ENCODE measurements at places on chromosomes 16 and 17. TPM values are rescaled to one million over a fixed set of nuclear protein-coding genes. Genes with fewer than 3 reads are reported as not detected.

Gene RGS9
- 0.65 TPM for total RNA-seq

Gene ELMO3
- total RNA-seq = 0.99 TPM

Gene NPB
- total RNA-seq = under 0.01 TPM

Gene WNT9B
- not detected for total RNA-seq

Gene LMF1
- 8.9 TPM for total RNA-seq

Gene LGALS9B
- total RNA-seq = not detected

Gene SDR42E1
- total RNA-seq = 3.7 TPM

Gene FTSJ3
- total RNA-seq = 51.4 TPM

Gene HYDIN
- total RNA-seq = not detected

Gene AIPL1
- total RNA-seq = not detected

Gene IRX3
- 0.44 TPM for total RNA-seq

Gene OXLD1
- 30.4 TPM for total RNA-seq

Gene BCAR1
- total RNA-seq = 104 TPM

Gene PDIA2
- total RNA-seq = not detected

Gene CD19
- total RNA-seq = not detected

Gene ALOX15B
- not detected for total RNA-seq

- no peak for DNase-seq
Measured at GRCh38 chr17:49920030-49920769, 48.8 kb upstream of the DLX4 start.

DNA sequence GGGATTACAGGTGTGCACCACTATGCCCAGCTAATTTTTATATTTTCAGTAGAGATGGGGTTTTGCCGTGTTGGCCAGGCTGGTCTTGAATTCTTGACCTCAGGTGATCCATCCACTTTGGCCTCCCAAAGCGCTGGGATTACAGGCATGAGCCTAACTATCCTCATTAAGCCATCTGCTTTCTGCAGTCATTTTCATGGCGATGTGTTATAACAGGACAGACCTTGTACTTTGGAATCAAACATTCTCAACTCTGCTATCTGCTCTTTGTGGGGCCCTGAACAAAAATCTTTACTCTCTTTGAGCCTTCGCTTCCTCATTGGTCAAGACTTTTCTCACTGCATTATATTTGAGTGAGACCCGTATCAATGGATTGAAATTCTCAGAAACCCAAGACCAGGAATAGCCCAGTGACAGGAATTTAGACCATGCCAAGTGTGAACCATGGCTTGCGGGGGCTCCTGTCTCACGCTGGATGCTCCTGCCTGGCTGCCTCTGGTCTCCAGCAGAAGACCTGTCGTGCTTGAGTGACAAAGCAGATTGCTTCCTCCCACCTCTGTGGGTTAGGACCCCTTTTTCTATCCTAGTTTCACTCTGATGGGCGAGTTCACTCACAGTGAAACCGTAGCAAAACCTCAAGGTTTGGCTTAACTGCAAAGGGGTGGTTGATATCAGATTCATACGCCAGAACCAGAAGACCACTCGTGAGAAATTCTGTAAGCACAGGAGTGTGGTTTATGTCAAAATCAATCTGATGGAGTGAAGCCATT lies 519.1 kb downstream of the MAF start:
- DNase-seq = no peak

DNA sequence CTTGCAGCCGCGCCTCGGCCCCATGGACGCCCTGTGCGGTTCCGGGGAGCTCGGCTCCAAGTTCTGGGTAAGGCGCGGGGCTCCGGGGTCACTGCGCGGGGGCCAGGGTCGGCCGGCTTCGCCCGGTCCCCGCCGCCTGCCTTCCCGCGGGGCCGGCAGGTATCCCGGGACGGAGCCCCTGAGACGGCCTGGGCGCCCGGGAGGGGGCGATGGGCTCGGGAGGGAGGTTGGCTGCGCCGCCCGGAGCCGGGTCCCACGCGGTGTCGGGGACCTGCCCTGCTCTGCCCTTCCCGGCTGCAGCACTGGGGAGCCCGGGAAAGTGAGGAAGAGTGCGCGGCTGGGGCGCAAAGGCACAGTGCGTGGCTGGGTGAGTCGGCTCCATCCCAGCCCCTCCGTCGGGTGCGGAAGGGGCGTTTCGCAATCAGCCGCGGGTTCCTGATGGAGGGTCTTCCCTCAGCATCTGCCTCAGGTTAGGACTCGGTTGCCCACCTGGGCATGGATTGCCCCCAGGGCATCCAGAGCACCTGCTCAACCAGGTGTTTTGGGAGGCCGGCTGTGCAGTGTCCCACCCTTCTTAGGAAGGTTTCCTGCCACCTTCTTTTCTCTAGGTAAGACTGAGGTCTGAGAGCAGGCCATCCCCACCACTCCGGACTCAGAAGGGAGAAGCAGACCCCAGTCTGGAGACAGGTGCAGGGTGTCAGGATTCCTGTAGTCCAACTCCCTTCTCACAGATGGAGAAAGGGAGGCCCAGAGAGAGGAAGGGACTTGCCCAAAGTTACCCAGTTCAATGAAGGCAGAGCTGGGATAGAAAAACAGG lies 442 bp downstream of the ABCC3 start:
- DNase-seq = no peak

GRCh38 chr16:24381470-24382118 lies 125.5 kb downstream of the CACNG3 start:
- no peak for DNase-seq

- no peak for DNase-seq
Measured at GRCh38 chr17:40597156-40597555, 31.9 kb upstream of the CCR7 start.

- no peak for DNase-seq
Measured at GRCh38 chr17:76131051-76131691, 9.9 kb downstream of the FOXJ1 start.

DNA sequence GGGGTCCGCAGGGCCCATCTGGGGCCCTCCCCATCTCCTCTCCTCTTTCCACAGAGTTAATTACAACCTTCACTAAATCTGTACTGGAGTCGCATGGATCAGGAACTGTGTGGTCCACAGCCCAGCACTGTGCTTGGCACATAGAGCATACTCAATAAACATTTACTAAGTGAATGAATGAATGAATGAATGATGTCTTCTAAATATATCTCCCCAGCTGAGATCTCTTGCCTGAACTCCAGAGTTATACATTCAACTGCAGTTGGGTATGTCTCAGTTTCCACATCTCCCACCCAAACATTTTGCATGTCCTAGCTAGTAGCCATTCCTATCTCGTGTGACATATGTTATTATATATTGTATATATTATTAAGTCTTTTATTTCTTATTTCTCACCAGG lies 28.7 kb upstream of the IL21R start:
- DNase-seq = no peak

DNA sequence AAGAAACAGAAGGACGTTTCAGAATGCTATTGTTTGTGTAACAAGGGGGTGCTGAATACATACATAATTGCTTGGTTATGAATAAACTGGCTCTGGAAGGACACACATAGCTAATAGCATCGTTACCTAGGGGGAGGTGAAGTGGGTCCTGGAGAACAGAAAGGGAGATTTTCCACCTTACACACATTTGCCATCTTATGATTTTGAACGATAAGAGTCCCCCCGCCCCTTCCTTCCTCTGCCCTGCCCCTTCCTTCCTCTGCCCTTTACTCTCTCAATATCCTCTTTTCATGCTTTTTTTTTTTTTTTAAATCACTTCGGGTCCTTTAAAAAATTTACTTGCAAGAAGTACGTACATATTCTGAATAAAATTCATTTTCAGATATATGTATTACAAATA lies 902 bp upstream of the DHRS7B start:
- no peak for DNase-seq

- DNase-seq = no peak
Measured at GRCh38 chr16:31879937-31880321, 6.3 kb downstream of the ZNF267 start.

GRCh38 chr16:2702438-2702825 lies 17.6 kb downstream of the PRSS27 start:
- DNase-seq = no peak

GRCh38 chr16:14616280-14616679 lies 13.8 kb downstream of the PARN start:
- DNase-seq = no peak

GRCh38 chr17:79836972-79837887 lies 2.0 kb downstream of the CBX4 start:
- no peak for DNase-seq

DNA sequence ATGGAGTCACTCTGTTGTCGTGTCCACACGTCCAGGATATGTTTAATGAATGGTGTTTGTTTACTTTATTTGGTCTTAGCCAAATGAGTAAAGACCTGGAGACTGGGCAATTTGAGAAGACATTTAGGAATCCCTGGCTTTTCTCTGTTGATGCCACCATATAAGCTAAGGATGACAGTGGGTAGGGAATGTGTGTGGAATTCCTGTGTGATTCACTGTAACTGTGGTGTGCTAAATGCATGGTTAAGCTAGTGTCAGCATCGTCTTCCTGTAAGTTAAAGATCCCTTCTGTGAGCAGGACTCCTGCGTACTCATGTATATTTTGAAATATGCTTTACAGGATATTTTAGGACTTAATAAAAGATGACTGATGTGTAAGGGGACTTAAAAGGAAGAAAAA lies 26.4 kb downstream of the GOSR1 start:
- DNase-seq = no peak

DNA sequence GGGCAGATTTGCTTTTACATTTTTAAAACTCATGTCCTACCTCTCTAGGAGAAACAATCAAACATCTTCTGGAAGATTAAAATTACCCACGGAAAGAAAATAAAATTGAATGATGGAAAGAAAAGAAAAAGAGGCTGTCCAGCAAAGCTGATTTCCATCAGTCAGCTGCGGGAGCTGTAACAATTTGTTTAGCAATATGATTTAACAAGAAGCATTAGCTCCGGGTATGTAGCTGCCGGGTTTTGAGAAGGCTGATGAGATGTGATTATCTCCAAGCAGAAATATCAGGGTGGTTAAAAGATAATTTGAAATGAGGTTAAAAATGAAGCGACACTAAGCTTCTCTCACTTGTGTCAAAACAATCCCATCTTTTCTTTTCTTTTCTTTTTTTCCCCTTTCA lies 608.9 kb upstream of the SALL1 start:
- DNase-seq = no peak

GRCh38 chr17:48393283-48393682 lies 36.7 kb downstream of the SKAP1 start:
- no peak for DNase-seq

DNA sequence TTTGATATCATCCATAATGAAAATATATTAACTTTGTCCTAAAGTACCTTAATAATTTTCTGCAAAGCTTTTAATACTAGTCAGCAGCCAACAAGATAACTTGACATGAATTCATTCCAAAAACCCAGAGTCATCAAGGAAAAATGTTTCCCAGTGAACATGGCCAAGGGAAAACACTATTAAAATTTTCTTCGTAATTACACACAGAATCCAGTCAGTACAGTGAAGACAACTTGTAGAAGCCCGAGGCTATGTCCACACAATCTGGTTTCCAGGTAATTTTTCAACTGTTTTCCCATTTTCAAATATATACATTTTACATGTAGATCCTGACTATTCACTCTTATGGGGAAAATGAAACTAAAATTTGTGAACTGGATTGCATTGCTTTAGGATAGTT lies 600.9 kb downstream of the CDH8 start:
- no peak for DNase-seq

DNA sequence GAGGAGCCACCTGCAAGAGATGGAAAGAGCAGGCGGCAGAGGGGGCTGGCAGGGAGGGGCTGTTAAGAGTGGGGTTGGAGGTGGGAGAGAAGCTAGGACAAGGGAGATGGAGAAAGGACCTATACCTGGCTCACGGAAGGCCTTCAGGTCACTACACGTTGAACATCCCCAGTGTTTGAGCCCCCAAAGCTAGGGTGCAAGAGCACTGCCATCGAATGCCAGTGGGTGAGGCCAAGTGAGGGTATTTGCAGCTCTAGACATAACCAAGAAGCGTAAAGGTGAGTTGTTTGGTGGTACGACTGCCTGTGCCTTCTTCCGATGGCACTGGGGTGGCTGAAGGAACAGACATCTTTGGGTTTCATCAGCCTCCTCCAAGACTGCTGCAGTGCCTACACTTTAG lies 17.0 kb upstream of the HERPUD1 start:
- DNase-seq = no peak

GRCh38 chr16:49427771-49428170 lies 54.2 kb downstream of the C16orf78 start:
- DNase-seq = no peak

- no peak for DNase-seq
Measured at GRCh38 chr16:73369851-73370250, 321.9 kb upstream of the ZFHX3 start.

- DNase-seq = no peak
Measured at GRCh38 chr17:2713881-2714280, 2.3 kb upstream of the CLUH start.

DNA sequence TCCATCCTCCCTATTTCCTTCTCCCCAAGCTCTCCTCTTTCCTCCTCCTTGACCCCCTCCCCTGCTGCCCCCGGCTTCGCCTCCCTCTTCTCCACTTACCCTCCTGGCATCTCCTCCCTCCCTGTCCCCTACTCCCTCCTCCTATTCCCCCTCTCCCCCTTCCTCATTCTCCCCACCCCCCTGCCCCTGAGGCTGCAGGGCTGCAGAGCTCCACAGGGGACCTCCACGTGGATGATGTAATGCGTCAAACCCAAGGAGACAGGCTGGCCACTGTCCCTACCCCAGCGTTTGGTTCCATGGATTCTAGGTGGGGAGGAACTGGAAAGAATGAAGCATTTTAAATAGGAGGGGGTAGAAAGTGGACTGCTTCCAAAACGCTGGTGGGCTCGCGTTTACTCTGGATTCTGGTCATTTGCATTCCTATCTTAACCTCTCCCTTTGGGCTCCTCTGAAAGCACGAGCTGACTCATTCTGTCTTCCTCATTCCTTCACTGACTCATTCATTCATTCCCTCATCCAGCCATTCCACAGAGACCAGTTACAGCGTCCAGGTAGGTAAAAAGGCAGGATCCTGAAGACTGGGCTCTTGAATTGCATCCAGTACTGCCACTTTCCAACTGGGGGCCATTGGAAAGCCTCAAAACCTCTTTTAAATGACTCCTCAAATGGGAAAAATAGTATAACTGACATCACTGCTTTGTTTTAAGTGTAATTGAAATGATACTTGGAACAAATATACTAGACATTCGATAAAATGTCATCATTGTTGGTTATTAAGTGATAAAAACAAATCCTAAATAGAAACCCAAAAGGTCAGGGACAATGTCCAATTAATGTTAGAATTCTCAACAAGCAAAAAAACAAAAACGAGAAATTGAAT lies 943 bp upstream of the COTL1 start:
- DNase-seq = peak; percentile 58

Measured in lung microvascular endothelial cell (primary cell).